ENCODE measurements at places on chromosomes 6 and 20. TPM values are rescaled to one million over a fixed set of nuclear protein-coding genes. Genes with fewer than 3 reads are reported as not detected.

GRCh38 chr6:44133981-44134711 lies 6.8 kb downstream of the TMEM63B start:
- H3K27ac ChIP-seq = no peak overlapping the region
- no peak for DNase-seq
- H3K36me3 ChIP-seq = peaks cover 7% of the 10 kb centered on the region
- H3K27me3 ChIP-seq = no peaks in the 10 kb centered on the region

GRCh38 chr20:64111841-64112641 lies 4.7 kb upstream of the NPBWR2 start:
- H3K27me3 ChIP-seq = no peaks in the 10 kb centered on the region
- H3K27ac ChIP-seq = no peak overlapping the region
- peaks cover 2% of the 10 kb centered on the region for H3K4me1 ChIP-seq
- no peaks in the 10 kb centered on the region for H3K36me3 ChIP-seq

PRKN gene
- 0.56 TPM for total RNA-seq

DNA sequence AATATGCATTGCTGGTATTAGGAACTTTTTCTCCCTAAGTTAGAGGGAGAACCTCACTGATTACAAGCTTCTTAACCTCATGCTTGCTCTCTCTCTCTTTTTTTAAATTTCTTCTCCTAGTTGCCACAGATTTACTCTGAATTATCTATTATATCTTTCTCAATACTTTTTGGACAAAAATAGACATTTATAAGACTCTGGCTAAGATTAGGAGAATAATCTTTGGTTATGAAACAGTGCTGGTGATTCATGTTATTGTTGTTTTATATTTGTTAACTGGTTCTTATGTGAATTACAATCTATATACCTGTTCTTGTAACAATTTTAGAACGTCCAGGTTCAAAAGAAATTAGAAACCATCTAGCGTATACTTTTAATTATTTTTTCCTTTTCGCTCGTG lies 187.8 kb downstream of the OGFRL1 start:
- peaks cover 5% of the 10 kb centered on the region for H3K4me1 ChIP-seq
- no peak overlapping the region for H3K27ac ChIP-seq
- H3K36me3 ChIP-seq = no peaks in the 10 kb centered on the region

SLC22A3 gene
- not detected for total RNA-seq

DNA sequence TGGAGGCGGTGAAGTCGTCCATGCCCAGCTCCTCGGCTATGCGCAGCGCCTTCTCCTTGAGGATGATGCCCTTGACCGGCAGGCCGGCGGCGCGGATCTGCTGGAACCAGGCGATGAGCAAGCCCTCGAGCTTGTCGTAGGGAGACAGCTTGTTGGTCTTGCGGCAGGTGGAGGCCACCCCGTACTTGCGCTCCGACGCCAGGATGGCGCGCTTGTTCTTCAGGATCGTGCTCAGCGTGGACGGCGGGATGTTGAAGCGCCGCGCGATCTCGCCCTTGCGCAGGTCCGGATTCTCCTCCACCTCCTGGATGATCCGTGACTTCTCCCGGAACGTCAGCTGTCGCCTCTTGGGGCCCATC lies 435 bp downstream of the CENPB start:
- peaks cover 45% of the 10 kb centered on the region for H3K4me1 ChIP-seq
- H3K36me3 ChIP-seq = peaks cover 13% of the 10 kb centered on the region
- H3K27me3 ChIP-seq = no peaks in the 10 kb centered on the region
- H3K27ac ChIP-seq = peak overlapping the region; percentile 84
- peak; percentile 69 for DNase-seq

DNA sequence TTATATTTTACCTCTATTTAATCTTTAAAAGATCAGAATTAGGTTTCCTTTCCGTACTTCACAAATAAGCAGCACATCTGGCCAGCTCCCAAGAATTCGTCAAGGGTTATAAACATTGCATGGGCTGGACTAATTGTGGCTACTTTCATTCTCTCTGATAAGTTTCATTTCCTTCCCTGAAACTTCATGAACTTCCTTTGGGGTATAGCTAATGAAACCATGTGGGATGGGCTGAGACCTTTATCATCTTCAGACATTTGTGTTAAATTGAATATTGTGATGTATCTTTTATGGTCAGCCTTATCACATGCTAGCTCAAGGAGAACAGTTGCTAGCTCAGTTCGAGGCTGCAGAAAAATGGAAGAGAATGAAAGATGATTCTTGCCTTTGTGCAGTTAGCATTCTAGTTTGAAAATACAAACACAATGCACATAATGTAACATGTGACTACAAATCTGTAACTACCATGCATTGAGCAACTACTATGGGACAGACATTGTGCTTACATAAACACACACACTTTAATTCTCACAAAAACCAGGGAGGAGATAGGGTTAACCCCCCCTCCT lies 1.7 kb upstream of the GMPR start:
- DNase-seq = no peak
- no peaks in the 10 kb centered on the region for H3K36me3 ChIP-seq
- no peak overlapping the region for H3K4me3 ChIP-seq
- H3K27me3 ChIP-seq = peaks cover 38% of the 10 kb centered on the region

- H3K36me3 ChIP-seq = no peaks in the 10 kb centered on the region
- no peaks in the 10 kb centered on the region for H3K4me1 ChIP-seq
- H3K27me3 ChIP-seq = peaks cover 6% of the 10 kb centered on the region
Observed at GRCh38 chr20:16243470-16243869, 329.8 kb downstream of the KIF16B start.

DNA sequence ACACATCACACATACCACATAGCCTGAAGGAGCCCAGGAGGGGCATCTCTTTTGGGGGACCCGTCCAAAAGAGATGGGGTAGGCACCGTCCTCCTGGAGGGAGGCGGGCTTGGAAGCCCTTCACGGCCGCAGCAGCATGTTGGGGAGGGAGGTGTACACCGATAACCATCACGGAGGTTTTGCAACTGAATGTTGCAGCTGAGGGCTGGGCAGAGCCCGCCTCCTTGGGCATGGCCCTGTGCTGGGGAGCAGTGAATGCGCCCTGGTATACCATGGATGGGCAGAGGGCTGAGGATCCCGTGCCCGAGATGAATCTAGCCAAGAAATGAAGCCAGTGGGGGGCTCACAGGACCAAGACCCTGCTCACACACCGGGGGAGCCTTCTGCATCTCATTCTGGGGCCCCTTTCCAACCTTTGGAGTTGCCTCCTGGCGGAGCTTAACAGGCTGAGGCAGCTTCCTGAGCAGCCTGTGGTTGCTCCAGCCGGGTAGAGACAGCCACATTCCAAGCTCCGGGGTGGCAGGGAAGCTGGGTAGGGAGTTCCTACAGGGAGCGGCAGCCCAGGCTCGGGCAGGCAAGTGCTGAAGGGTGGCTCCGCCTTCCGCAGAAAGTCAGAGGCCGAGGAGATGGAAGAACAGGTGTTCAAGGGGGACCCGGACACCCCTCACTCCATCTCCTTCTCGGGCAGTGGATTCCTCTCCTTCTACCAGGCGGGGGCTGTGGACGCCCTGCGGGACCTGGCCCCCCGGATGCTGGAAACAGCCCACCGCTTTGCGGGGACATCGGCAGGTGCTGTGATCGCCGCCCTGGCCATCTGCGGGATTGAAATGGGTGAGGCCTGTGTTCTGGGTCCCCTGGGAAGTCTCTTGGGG lies at the start of gene PNPLA1:
Gene PNPLA1, plus strand, starts transcription at position 227 of the 872 bp plus-strand sequence. Its CDS starts 400 bp downstream, at position 627.
- peaks cover 3% of the 10 kb centered on the region for H3K27me3 ChIP-seq
- no peaks in the 10 kb centered on the region for H3K36me3 ChIP-seq
- no peak within 1 kb of the TSS for H3K27ac ChIP-seq
- DNase-seq = no peak
- H3K4me3 ChIP-seq = no peak within 1 kb of the TSS

GRCh38 chr20:44884907-44885391 lies 556 bp upstream of the YWHAB start:
- H3K36me3 ChIP-seq = peaks cover 31% of the 10 kb centered on the region
- H3K4me3 ChIP-seq = peak overlapping the region; percentile 94
- H3K27ac ChIP-seq = peak overlapping the region; percentile 93
- peaks cover 55% of the 10 kb centered on the region for H3K4me1 ChIP-seq
- DNase-seq = no peak
- H3K27me3 ChIP-seq = no peaks in the 10 kb centered on the region

DNA sequence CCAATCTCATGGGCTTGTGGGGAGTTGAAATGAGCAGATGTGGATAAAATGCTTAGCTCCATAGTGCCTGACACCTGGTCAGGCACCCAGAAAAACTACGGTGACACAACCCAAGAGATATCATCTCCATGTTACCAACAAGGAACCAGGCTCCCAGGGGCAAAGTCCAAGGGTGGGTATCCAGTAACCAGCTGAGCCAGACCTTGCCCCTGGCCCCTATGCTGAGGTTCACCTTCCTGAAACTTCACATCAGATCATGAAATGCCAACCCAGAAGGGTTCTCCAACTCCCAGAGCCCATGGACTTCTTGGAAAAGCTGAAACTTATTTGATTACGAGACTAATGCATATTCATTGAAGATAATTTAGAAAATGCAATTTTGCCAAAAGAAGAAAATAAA lies 141.8 kb upstream of the KCNG1 start:
- H3K36me3 ChIP-seq = no peaks in the 10 kb centered on the region
- peaks cover 23% of the 10 kb centered on the region for H3K27me3 ChIP-seq
- no peak overlapping the region for H3K4me3 ChIP-seq
- no peak overlapping the region for H3K27ac ChIP-seq

CST4 gene
- total RNA-seq = not detected

DNA sequence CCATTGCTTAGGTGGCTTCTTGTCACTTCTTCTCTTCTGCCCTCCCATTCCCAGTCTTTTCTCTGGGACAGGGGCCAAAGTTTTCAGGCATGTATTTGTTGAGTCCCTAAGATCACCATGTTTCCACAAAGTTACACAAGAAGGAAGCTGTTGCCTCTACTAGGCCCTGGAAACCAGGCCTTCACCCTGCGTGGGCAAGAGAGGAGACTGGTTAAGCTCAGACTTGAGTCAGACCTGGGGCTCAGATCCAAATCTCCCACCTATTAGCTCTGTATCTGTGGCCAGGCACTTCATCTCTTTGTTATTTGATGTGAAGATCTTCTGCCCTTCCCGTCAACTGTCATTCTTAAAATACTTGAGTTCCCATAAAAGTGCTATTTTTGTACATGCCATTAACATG lies 154.6 kb downstream of the SASH1 start:
- no peak overlapping the region for H3K4me3 ChIP-seq
- peaks cover 13% of the 10 kb centered on the region for H3K27me3 ChIP-seq
- H3K36me3 ChIP-seq = no peaks in the 10 kb centered on the region
- DNase-seq = no peak
- H3K4me1 ChIP-seq = no peaks in the 10 kb centered on the region

GRCh38 chr6:47344022-47344421 lies 34.3 kb upstream of the TNFRSF21 start:
- H3K27ac ChIP-seq = no peak overlapping the region
- peaks cover 7% of the 10 kb centered on the region for H3K27me3 ChIP-seq
- no peak overlapping the region for H3K4me3 ChIP-seq
- DNase-seq = no peak
- H3K4me1 ChIP-seq = no peaks in the 10 kb centered on the region

GRCh38 chr6:151239603-151240035 lies at the start of gene AKAP12:
TSS of gene AKAP12 (plus strand) at chr6:151239967. CDS start at chr6:151240563, 596 bp downstream.
- peaks cover 61% of the 10 kb centered on the region for H3K27me3 ChIP-seq
- DNase-seq = peak; percentile 12
- H3K36me3 ChIP-seq = no peaks in the 10 kb centered on the region
- peaks cover 3% of the 10 kb centered on the region for H3K4me1 ChIP-seq
- H3K27ac ChIP-seq = no peak within 1 kb of the TSS

GRCh38 chr20:48298433-48298832 lies 513.2 kb upstream of the SULF2 start:
- no peak for DNase-seq
- H3K36me3 ChIP-seq = no peaks in the 10 kb centered on the region
- H3K27ac ChIP-seq = no peak overlapping the region
- H3K4me3 ChIP-seq = no peak overlapping the region
- H3K4me1 ChIP-seq = no peaks in the 10 kb centered on the region

DNA sequence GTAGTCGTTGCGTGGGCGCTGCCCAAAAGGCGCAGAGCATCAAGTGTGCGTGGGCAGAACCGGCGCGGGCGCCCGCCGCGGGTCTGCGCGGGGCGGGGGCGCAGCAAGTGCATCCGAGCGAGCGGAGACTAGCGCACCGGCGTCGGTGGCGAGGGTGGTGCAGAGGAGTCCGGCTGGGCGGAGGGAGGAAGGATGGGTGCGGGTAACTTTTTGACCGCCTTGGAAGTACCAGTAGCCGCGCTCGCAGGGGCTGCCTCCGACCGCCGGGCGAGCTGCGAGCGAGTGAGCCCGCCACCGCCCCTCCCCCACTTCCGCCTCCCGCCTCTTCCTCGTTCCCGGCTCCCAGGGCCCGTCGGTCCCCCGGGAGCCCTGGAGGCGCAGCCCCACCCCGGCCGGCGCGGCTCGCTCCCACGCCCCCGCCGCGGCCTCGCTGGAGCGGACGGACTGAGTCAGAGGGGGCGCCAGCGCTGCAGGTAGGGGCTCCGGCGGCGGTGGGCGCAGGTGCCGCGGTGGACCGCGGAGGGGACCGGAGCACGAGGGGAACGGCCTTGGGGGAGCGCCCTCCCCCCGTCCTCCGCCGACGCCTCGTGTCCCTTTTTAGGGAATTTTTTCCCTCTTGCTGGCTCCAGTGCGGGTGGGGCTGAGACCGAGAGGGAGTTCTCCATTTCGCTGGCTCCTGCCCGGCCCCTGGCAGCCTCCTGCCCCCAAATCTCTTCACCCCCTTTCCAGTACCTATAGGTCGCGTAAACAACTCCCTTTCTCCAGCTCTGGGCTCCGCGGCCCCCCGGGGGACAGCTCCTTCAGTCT lies 1.6 kb upstream of the DBNDD2 start:
- DNase-seq = peak; percentile 69
- H3K4me1 ChIP-seq = peaks cover 22% of the 10 kb centered on the region
- peak overlapping the region; percentile 69 for H3K27ac ChIP-seq
- H3K36me3 ChIP-seq = peaks cover 11% of the 10 kb centered on the region
- H3K27me3 ChIP-seq = peaks cover 3% of the 10 kb centered on the region

GRCh38 chr6:151029970-151030369 lies 164.5 kb downstream of the MTHFD1L start:
- peaks cover 60% of the 10 kb centered on the region for H3K36me3 ChIP-seq
- no peak for DNase-seq
- no peak overlapping the region for H3K27ac ChIP-seq
- H3K4me3 ChIP-seq = no peak overlapping the region
- no peaks in the 10 kb centered on the region for H3K27me3 ChIP-seq
- H3K4me1 ChIP-seq = peaks cover 5% of the 10 kb centered on the region

- H3K4me1 ChIP-seq = no peaks in the 10 kb centered on the region
- no peaks in the 10 kb centered on the region for H3K36me3 ChIP-seq
- no peak overlapping the region for H3K4me3 ChIP-seq
- no peak overlapping the region for H3K27ac ChIP-seq
Observed at GRCh38 chr20:4508773-4509172, 212.9 kb upstream of the PRND start.

NRSN1 gene
- total RNA-seq = not detected

SEMG1 gene
- total RNA-seq = not detected

All from activated CD4-positive, alpha-beta T cell treated with anti-CD3 and anti-CD28 coated beads for 36 hours (primary cell).